Activated CD4-positive, alpha-beta T cell treated with anti-CD3 and anti-CD28 coated beads, Interleukin-2, amount 50 U/mL, for 24 hours (primary cell): ENCODE measurements at places on chromosomes 11 and 22.

- no peak for DNase-seq
Measured at GRCh38 chr11:117528097-117528721, 200.6 kb downstream of the CEP164 start.

DNA sequence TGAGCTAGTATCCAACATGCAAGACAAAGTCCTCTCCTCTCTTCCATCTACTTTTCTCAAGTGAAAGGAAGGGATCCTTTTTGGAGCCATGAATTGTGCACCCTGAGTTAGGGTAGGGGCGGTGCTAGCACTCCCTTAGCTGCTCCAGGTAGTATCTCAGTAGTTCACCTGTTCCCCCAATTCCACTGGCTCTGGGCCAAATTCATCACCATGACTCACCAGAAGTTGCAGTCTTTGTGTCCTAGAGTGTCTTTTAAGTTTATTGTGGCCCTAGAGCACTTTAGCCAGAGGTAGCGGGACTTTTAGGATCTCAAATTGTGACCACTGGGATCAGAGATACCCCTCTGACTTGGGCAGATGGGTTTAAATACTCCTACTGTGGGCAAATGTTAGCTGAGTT, 398.6 kb upstream of the ANO5 start:
- no peak for DNase-seq

- no peak for DNase-seq
Measured at GRCh38 chr11:111465400-111465799, 46.8 kb downstream of the BTG4 start.

DNA sequence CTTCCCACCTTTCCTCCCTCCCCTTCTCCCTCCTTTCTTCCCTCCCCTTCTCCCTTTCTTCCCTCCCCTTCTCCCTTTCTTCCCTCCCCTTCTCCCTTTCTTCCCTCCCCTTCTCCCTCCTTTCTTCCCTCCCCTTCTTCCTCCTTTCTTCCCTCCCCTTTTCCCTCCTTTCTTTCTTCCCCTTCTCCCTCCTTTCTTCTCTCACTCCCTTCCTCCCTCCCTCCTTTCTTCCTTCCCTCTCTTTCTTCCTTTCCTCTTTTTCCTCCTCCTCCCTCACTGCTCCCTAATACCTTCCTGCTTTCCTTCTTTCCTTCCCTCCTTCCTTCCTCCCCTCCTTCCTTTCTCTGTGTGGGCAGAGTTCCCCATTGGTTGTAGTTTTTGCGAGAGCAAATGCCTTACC, 76.1 kb downstream of the PGR start:
- no peak for DNase-seq

- no peak for DNase-seq
Measured at GRCh38 chr22:30777587-30777986, 82.9 kb downstream of the OSBP2 start.

DNA sequence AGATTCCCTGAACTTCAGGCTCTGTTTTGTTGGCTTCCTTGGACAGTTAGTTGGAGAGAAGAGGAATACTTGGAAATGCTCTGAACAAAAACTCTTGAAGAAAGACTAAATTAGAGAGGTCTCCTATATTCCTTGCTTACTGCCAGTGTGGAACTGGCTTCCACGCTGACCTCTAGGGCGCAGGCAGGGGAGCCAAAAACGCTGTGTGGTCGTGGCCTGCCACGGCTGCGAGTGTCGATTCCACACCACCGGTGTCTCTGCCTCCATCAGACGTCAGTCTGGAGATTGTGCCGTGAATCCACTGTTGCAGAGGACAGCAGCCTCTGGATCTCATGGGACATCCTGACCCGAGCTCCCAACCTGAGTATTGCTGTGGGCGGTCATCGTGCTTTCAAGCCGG, 37.5 kb upstream of the RAB1B start:
- no peak for DNase-seq

GRCh38 chr11:87150936-87151335, 113.2 kb downstream of the TMEM135 start:
- DNase-seq, result no peak

GRCh38 chr22:31530823-31531195, 34.5 kb downstream of the SFI1 start:
- no peak for DNase-seq
